Activated naive CD8-positive, alpha-beta T cell treated with anti-CD3 and anti-CD28 coated beads for 36 hours (primary cell): ENCODE measurements at places on chromosomes 13 and 19. TPM values are rescaled to one million over a fixed set of nuclear protein-coding genes. Genes with fewer than 3 reads are reported as not detected.

DNA sequence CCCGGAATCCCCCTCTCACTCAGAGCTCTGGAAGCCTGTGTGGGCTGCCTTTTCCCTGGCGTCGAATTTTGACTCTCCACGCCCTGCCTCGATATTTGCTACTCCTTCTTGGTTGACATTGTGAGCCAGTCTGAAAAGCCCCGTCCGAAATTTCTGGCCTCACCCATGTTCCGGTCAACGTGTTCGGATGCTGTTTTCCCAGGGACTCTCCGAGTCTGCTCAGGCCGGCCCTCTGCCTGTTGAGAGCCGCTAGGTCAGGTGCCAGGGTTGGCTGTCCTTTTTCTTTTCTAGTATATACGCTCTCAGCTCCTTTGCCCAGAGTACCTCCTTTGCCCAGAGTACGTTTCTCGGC lies 6.8 kb upstream of the DGKH start:
- DNase-seq, result no peak

DNA sequence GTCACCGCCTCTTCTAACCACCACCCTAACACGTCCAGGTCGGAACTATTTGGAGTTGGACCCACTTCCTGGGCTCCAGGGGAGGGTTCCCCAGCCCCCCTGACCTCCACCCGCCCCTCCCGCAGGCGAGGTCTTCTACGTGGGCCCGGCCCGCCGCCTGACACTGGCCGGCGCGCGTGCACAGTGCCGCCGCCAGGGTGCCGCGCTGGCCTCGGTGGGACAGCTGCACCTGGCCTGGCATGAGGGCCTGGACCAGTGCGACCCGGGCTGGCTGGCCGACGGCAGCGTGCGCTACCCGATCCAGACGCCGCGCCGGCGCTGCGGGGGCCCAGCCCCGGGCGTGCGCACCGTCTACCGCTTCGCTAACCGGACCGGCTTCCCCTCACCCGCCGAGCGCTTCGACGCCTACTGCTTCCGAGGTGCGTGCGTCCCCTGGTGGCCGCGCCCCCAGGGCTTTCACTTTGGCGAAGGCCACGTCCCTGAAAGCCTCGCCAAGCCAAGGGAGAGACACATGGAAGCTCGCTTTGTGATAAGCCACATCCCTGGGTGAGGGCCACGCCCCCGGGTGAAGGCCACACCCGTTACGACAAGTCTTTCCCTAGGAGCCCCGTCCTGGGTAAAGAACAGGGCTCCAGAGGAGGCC lies 13.2 kb downstream of the NCAN start:
- peak; percentile 83 for DNase-seq

- no peak for DNase-seq
Measured at GRCh38 chr19:17540174-17540573, 15.3 kb upstream of the COLGALT1 start.

DNA sequence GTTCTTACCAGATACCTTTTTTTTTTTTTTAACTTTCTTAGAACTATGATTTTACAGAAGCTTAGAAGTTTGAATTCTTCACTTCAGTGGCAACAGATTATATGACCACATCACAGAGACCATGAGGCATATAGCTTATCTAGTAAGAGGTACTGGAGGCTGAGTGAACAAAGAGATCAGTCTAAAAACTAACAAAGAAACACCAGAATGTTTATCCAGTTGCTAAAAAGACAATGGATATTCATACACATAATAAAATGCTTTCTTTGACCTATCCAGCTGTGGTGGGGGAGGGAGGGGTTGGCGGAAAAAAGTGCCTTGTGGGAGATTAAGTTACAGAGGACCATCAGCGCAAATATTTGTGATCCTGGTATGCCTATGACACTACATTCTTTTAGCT lies 34.7 kb upstream of the SLITRK6 start:
- no peak for DNase-seq

- peak; percentile 63 for DNase-seq
Measured at GRCh38 chr19:49591731-49592485, 926 bp downstream of the PRR12 start.

GRCh38 chr19:6464070-6464873 lies at the start of gene CRB3:
CRB3 (plus strand) TSS chr19:6464271; CDS start chr19:6464702, 431 bp downstream.
- peak; percentile 33 for DNase-seq

- no peak for DNase-seq
Measured at GRCh38 chr13:35140831-35141230, 198.8 kb downstream of the NBEA start.

DNA sequence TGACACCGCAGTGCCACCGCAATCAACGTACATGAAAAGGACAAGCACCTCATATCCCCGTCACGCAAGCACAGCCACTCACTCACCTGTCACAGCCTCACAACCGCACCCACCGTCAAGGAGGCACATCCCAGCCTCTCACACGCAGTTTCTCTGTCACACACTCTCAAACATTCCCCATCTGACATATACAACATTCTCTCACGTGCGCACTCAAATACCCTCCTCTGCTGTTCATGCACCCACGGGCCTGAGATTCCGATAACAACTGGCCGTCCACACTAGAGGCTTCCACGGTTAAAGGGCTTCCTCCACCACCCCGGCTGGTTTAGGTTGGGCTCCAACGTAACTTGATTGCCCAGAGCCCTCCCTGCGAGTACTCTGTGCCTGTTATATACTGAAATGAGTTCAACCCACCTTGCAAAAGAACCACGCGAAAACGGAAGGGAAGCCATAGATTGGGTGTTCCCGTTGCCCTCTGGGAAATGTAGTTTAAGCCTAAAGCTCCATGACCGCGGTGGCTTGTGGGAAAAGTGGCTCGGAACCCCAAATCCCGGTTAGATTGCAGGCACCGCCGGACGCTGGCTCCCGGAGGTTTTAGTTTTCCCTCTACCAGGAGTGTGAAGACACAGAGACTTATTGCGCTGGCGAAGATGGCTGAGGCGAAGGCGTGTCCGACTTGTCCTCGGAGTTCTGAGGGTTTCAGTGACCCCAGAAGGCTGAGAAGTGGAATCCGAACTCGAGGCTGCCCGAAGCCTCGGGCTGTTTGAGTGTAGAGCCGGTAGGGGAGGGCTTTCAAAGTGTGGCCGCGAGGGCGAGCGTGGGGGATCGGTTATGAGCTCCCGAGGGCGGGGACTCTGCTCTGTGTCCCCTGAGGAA lies at the start of gene ZNF573:
ZNF573 (minus strand) TSS at position 460 of the 879 bp plus-strand sequence. CDS start 5,857 bp downstream, outside the sequence.
- peak; percentile 81 for DNase-seq

- no peak for DNase-seq
Measured at GRCh38 chr19:27676877-27677276, 1536.1 kb downstream of the UQCRFS1 start.

DNA sequence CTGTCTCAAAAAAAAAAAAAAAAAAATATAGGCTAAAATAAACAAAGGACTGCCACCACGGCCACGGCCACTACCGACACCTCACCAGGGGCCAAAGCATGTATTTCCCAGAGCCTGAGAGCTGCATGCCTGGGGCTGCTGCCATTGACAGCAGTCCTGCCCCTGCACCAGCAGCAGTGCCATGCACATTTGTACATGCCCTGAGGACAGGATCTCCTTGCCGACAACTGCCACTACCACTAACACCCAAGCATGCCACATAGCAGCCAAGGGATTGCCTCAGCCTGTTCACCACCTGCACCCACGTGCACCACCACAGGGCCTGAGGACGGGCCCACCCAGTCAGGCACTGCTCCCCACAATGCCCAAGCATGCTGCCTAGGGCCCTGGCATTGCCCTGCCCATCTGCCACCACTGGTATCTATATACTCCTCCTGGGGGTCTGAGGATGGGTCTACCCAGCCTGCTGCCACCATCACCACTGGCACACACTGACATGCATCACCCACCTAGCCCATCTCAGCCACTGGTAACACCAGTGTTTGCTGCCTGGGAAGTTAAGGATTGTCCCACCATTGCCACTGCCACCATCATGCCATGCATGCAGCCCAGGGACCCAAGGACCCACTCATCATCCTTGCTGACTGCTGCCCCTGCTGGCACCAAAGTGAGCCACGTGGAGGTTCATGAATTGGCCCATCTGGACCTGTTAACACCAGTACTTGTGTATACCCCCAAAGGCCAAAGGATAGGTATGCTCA lies 10.6 kb upstream of the NUP62 start:
- DNase-seq, result no peak

- no peak for DNase-seq
Measured at GRCh38 chr13:37709318-37709717, 110.8 kb upstream of the POSTN start.

- DNase-seq, result no peak
Measured at GRCh38 chr13:113544071-113544891, 40.3 kb upstream of the TFDP1 start.

DNA sequence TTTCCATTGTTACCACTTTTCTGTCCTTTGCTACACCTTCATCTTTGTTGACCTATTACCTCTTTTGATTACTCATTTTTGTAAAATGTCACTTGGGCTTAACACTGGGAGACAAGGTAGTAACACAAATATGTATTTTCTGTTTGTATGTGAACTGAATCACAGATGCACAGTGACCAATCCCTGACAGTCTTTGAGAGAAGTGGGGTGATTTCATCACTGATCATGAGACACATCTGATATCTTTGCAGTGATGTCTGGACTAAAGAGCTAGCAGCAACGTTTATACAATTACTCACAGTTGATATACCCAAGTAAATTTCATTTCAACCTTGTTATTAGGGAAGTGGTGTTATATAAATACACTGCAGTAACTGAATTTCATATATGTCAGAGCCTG lies 1397.4 kb upstream of the SPRY2 start:
- DNase-seq, result no peak

- no peak for DNase-seq
Measured at GRCh38 chr13:93819331-93819890, 592.8 kb downstream of the GPC6 start.

SGCG gene
- not detected for total RNA-seq

S1PR5 gene
- not detected for total RNA-seq
